A172 (cell line): ENCODE measurements at places on chromosomes 12 and 14. TPM values are rescaled to one million over a fixed set of nuclear protein-coding genes. Genes with fewer than 3 reads are reported as not detected.

TSPAN8 gene
- total RNA-seq = 40.6 and 55.8 TPM in 2 replicates

BICDL1 gene
- 0.38 and 1.2 TPM in 2 replicates for total RNA-seq

KRT75 gene
- total RNA-seq = 0.07 TPM in 1 of 2 replicates, not detected in the other

OR11H12 gene
- total RNA-seq = not detected in 2 replicates

EXOC3L4 gene
- 3.7 and 8.2 TPM in 2 replicates for total RNA-seq

USP5 gene
- total RNA-seq = 87.3 and 104 TPM in 2 replicates

ACVRL1 gene
- 10.3 and 11.7 TPM in 2 replicates for total RNA-seq

GRCh38 chr12:67647799-67648520 lies 585 bp upstream of the DYRK2 start:
- peak; percentile 86 for DNase-seq

- DNase-seq = peak; percentile 26
Measured at GRCh38 chr12:473863-474577, 14.3 kb downstream of the B4GALNT3 start.

- no peak for DNase-seq
Measured at GRCh38 chr14:40525314-40525713, 1081.4 kb upstream of the LRFN5 start.

DNA sequence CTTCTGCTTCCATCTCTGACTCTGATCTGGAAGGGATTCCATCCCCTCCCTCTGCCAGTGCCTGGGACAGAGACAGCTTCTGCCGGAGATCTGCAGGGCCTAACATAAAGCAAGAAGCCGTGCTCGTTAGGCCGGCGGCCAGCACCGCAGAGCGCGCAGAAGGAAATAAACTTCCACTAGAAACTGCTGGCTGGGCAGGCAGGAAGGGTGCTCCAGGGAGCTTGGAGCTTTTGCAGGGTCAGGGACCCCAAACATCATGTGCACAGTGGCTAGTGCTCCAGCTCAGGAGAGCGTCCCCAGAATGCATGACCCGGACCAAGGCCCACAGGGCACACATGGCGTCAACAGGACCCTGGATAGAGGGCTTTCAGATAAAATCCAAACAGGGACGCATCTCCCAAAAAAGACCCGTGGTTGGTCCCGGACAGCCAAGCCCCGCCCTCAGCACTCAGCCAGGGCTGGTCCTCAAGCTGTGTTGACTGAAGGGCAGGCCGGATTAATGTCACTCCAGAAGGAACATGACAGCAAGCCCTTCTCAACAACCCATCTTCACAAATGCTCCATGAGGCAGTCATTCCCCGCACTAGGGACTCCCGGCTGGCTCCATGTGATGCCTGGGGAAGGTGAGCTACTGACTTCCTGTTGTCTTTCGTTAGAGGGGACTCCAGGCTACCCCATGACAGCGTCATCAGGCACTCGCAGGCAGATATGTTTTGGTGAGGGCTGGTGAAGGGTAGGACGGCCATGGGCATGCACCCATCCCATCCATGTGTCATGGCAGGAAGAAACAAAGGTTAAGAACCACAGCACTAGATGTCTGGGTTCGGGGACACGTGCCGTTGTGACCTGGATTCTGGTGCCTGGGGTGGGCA lies 121.5 kb downstream of the CALM1 start:
- DNase-seq = no peak

GRCh38 chr12:130117701-130118100 lies 44.6 kb upstream of the FZD10 start:
- no peak for DNase-seq

- DNase-seq = no peak
Measured at GRCh38 chr14:90580377-90581335, 183.8 kb downstream of the CALM1 start.

DNA sequence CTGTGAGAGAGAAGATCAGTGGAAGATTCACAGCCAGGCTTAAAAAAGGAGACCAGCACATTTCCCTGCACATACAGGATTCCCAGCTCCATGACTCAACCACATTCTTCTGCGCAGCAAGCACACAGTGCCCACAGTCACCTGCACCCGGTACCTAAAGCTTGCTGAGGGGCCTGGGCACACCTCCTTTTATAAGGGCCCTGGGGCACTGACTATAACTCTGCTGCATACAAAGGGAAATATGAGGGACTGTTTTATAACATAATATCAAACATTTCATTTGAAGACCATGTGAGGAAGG lies 322.9 kb downstream of the DAD1 start:
- no peak for DNase-seq

DNA sequence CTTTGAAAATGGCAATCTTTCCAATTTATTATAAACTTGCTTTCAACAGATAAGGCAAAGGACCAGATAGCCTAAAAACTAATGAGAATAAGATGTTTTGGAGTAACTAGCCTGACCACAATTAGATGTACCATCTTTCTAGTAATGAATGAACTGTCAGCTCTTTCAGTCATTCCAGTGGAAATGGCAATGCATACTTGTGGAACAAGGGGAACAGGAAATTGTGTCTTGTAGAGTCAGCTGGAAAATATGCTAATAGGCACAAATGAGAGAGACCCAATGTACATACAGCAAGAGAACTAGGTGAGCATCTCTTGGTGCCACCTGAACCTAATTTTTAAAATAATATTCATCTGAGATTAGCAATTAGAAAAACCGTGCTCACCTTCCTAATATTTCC lies 76.1 kb upstream of the GPHB5 start:
- no peak for DNase-seq

GRCh38 chr12:124561231-124561630 lies 6.2 kb downstream of the NCOR2 start:
- no peak for DNase-seq

GRCh38 chr14:72604133-72604532 lies 289.8 kb downstream of the DPF3 start:
- no peak for DNase-seq

DNA sequence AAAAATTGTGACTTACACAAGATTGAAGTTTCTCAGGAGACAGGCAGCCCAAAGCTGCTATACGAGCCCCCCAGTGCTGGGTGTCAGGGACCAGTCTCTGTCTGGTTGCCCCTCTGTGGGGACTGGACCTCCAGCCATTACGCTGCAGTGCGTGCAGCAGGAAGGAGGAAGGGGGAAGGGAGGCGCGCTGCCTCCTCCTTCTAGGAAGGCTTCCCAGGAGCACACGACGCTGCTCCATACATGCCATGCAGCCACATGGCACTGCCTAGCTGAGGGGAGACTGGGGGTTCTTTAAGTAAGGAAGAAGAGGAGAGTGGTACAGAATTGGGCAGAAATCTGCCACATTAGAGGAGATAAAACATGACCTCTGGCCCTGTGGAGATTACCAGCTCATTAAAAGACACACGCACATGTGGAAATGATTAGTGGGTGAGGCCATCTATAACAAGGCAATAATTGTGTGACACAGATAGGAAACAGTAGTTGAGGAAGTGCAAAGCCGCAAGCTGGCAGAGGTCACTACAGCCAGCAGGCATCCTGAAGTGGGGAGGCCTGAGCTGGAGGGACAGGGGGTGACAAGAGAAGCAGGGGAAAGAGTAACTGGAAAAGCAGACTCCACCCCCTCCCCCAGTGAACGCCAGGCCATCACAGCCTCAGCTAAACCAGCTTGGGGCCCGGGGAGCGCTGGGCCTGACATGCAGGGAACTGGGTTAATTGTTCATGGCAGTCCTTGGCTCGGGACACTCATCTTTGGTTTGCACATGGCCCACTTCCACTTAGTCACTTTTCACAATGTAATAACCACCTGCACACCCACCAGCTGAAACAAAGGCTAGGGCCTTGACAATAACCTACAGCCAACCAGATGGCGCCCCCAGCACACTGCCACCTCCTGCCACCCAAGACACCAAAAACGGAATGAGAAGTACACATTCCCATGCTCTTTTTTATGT lies 39.6 kb downstream of the CCDC88C start:
- DNase-seq = peak; percentile 16
